ENCODE measurements at places on chromosomes 2 and 18.
A peak's percentile ranks its signal among the peaks of the same experiment; 100 is the strongest.

- no peak for DNase-seq
Measured at GRCh38 chr2:78865667-78866066, 159.8 kb upstream of the REG3G start.

GRCh38 chr2:60641811-60642788, 88.6 kb upstream of the BCL11A start:
- peak; percentile 36 for DNase-seq

DNA sequence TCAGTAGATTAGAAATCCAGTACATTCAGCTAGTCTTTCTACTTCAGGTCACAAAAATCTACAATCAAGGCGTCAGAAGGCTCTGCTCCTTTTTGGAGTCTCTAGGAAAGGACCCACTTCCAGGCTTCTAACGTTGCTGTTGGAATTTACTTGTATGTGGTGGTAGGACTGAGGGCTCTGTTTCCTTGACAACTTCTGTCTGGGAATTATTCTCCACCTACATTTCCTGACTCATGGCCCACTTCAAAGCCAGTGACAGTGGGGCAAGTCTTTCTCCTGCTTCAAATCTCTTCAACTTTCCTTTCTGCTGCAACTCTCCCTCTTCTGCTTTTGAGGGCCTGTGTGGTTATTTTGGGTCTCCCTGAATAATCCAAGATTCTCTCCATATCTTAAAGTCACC, 10.4 kb upstream of the TMX3 start:
- no peak for DNase-seq

DNA sequence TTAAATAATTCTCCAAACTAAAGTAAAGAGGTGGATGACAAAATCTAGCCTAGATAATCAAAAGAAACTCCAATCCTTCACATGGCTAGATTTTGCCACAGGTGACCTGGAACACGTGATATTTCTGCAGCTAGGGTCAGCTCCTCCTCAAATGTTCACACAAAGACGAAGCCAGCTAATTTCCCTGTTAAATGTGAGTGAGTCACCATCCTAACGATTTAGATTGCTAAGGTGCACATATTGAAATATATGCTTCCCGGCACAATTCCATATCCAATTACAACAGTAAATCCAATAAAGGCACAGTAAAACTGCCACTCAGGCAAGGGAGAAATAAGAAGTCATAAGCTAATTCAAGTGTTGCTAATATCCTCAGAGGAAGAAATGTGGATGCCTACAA, 28.7 kb downstream of the IKZF2 start:
- DNase-seq: no peak

DNA sequence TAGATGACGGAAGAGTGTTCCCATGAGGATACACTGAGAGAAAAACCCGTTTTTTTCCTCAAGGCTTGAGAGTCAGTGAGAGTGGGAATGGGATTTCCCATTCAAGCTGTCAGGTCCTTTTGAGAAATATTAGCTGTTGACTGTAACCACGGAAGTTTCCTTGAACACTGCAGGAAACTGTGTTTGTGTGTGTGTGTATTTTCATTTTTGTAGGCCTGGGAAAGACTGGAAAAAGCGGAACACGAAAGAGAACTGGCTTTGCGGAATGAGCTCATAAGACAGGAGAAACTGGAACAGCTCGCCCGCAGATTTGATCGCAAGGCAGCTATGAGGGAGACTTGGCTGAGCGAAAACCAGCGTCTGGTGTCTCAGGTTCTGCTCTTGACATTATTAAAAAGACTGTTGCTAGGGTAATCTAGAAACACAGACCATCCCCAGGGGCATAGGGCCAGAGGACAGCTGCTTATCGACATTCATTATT, 98.8 kb upstream of the EML6 start:
- no peak for DNase-seq

DNA sequence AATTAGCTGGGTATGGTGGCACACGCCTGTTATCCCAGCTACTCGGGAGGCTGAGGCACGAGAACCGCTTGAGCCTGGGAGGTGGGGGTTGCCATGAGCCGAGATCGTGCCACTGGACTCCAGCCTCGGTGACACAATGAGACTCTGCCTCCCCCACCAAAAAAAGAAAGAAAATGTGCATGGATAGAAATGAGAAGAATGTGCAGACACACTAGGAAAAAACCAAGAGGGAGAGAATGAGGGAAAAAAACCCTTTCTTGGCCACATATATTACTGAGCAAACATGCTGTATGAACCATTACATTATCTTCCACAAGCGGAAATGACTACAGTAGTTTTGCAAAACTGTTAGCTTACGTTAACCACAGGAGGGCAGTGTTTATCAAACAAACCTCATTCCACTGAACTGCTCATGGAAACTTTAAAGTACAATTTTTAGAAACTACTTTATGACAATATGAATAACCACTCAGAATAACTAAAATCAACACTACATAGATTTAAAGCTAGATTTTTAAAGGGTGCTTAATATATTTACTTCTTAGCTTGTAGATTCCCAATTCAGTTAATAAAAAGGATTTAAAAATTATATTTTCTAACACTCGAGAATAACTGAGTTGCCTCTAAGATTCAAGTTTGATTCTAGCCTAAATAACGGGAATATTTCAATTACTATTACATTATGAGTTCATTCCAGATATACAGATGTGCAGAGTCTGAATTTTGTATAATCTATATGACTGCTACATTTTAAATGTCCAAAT, 26.4 kb downstream of the ASXL2 start:
- DNase-seq: peak; percentile 86

- peak; percentile 87 for DNase-seq
Measured at GRCh38 chr18:77054606-77055428, 77.8 kb downstream of the MBP start.

DNA sequence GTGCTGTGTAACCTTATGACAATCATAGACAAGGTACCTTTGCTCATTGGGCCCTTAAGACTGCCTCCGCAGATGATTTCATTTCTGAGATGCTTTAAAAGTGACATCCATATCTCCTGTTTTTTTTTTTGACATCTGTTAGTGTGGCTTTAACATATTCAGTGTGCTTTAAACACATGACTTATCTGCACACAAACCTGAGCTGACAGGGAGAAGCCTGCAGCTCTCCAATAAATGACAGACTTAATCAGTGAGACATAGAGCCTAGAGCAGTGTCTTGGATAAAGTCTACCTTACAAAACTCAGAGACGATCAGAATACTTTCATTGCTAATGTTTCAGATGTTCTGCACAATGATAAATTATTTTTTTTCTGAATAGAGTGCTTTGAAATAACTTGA, 130.7 kb downstream of the UBE2E3 start:
- DNase-seq: no peak

GRCh38 chr2:163132850-163133249, 294.3 kb upstream of the KCNH7 start:
- DNase-seq: peak; percentile 5

GRCh38 chr18:77106331-77106730, 26.3 kb downstream of the MBP start:
- no peak for DNase-seq

GRCh38 chr2:144006139-144006538, 513.8 kb downstream of the ZEB2 start:
- DNase-seq: no peak

DNA sequence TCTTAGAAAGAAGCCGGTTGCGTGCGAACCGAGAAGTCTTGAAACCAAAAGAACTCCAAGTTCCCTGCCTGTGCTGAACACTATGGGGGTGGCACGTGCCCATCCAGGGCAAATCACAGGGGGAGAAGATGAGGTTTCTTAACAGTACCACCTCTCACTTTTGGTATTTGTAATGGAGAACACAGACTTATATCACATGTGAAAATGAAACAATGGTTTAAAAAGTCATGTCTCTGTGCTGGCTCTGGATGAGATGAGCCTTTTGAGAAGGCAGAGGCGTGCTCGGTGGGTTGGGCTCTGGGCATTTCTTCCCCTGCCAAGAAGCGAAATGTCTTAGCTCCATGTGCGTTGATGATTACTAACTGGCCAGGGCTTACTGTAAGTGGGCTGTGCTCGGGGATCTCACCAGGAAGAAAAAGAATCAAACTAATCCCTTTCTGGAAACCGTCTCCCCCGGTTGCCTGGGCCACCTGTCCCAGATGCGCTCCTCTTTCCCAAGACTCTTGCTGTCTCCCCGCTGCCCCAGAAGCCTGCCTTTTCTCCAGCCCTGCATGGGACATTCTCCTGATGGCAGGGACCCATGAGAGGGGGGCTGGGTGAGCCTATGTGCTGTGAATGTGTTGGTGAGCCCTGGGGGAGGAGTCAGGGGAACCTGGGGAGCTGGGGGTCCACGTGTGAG, 252.9 kb downstream of the PRKCE start:
- no peak for DNase-seq

- no peak for DNase-seq
Measured at GRCh38 chr2:190701586-190701985, 52.7 kb downstream of the NAB1 start.

DNA sequence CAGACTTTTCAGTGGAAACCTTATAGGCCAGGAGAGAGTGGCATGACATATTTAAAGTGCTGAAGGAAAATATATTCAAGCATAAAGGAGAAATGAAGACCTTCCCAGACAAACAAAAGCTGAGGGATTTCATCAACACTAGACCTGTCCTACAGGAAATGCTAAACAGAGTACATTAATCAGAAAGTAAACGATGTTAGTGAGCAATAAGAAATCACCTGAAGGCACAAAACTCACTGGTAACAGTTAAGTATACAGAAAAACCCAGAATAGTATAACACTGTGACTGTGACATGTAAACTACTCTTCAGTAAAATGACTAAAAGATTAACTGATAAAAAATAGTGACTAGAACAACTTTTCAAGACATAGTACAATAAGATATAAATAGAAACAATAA, 87.4 kb downstream of the ATP8B1 start:
- DNase-seq: no peak

DNA sequence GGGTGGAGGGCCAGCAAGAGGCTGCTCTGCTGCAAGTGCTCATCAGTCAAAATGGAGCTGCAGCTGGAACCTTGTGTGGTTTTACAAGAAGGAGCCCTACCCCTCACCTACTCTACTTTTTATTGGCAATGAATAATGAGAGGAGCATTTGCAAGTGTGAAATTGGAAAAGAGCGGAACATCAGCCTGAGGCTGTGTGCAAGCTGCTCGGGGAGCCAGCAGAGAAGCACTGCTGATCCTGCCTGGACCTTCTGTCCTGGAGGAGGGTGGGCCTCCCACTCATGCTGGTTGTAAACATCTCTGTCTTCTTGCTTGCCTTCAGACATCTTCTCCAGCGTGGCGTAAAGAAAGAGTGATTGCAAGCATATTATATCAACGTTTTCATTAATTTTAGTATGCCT, 256.2 kb downstream of the DLGAP1 start:
- no peak for DNase-seq

DNA sequence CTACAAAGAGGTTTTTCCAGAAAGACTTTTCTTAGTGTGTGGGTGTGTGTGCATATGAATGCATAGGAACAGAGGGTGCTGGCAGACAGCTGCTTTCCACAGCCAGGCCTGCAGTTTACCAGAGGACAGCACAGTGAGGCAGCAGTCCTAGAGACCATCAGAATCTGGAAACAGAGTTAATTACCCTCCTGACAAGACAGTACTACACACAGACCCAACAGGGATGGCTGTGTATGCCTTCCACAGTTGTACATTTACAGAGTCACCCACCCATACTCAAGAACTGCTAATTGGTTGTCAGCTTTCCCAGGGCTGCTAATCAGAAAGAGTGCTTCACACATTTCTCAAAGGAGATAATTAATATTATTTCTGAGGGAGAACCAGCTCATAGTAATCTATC, 104.7 kb downstream of the FEZ2 start:
- DNase-seq: no peak

GRCh38 chr2:220240641-220241040, 613.2 kb downstream of the SLC4A3 start:
- no peak for DNase-seq

DNA sequence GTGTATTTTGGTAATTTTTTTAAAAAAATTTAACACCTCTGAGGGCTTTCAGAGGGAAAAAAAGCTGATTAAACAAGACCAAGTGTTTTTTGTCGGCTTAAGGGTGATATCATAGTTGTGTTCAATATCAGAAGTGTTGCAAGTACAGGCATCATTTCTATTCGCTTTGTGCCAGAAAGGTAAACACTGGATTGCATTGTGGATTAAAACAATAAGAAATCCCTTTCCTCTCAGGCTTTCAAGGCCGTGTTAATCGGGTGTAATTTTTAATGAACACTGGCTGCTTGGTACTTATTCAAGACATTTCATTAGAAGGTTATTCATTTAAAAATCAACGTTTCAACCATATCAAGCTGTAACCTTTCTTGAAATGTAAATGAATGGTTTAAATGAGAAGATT, 18.3 kb downstream of the FIGN start:
- peak; percentile 35 for DNase-seq

GRCh38 chr18:58493516-58494253, 135.2 kb downstream of the ALPK2 start:
- DNase-seq: peak; percentile 76

DNA sequence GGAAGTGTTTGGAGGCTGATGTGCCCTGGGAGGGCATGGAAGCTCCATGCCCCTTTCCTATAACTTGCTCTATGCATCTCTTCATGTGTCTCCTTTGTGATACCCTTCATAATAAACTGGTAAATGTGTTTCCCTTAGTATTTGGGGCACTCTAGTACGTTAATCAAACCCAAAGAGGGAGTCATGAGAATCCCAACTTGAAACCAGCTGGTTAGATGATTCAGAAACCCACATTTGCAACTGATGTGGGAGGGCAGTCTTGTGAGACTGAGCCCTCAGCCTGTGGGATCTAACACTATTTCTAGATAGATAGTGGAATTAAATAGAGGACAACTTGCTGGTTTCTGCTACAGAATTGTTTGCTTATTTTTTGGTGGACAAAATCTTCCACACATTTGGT, 20.3 kb downstream of the ANKRD30B start:
- no peak for DNase-seq

- DNase-seq: peak; percentile 96
Measured at GRCh38 chr2:241770185-241770935, 6.3 kb upstream of the GAL3ST2 start.

GRCh38 chr18:41721103-41721790, 233.8 kb upstream of the PIK3C3 start:
- no peak for DNase-seq

GRCh38 chr2:65264821-65265670, 37.4 kb downstream of the ACTR2 start:
- DNase-seq: peak; percentile 84

DNA sequence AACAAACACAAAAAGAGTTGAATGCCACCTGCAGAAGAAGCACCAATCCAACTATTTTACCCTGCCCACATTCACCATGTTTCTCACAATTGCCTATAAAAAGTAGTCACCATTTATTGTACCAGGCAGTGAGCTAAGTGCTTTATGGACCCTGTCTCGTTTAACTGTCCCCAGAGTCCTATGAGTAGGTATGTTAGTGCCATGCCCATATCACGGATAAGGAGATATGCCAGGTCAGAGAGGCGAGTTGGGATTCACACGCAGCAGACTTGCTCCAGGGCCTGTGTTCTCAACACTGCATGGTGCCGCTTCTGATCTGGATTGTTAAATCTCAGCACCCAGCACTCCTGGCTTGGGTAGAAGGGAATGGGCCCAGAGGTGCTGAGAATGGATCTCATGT, 49.1 kb upstream of the CYP1B1 start:
- no peak for DNase-seq

Measured in HepG2 (cell line).